ENCODE measurements at places on chromosomes 11 and 22.

GRCh38 chr11:68581439-68581838 is 102.9 kb upstream of the GAL start:
- no peak for DNase-seq

GRCh38 chr22:42696331-42696967 is 24.2 kb downstream of the A4GALT start:
- DNase-seq: no peak

- no peak for DNase-seq
These were observed 25.2 kb downstream of the TSPAN32 start for GRCh38 chr11:2327032-2327431.

- no peak for DNase-seq
These were observed 209.0 kb downstream of the RAB38 start for GRCh38 chr11:87966216-87966615.

- no peak for DNase-seq
These were observed 19.5 kb downstream of the TXN2 start for GRCh38 chr22:36461665-36462649.

DNA sequence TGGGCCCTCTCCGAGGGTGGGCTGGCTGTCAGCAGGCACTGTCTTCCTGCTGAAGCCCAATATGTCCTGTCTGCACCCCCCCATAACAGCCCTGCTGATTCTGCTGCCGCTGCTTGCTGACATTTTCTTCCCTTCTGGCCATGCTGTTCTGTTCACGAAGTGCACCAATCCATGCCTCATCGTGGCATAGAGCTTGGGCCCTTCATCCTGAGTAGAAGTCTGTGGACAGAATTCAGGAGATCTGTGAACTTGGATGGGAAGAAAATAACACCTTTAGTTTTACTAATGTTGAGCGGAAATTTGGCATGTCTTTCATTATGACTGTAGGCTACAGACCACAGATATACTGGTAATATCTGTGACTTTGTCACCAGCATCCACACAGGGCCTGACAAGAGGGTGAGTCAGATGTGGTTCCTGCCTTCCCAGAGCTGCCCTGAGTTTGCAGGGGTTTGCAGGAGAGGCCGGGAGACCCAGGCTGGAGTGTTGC is 14.1 kb upstream of the KIAA0930 start:
- no peak for DNase-seq

GRCh38 chr11:30586251-30587144 is at the start of gene MPPED2:
Gene MPPED2 (minus strand): TSS chr11:30586353. CDS start chr11:30580373, 5,980 bp downstream.
- peak; percentile 63 for DNase-seq

DNA sequence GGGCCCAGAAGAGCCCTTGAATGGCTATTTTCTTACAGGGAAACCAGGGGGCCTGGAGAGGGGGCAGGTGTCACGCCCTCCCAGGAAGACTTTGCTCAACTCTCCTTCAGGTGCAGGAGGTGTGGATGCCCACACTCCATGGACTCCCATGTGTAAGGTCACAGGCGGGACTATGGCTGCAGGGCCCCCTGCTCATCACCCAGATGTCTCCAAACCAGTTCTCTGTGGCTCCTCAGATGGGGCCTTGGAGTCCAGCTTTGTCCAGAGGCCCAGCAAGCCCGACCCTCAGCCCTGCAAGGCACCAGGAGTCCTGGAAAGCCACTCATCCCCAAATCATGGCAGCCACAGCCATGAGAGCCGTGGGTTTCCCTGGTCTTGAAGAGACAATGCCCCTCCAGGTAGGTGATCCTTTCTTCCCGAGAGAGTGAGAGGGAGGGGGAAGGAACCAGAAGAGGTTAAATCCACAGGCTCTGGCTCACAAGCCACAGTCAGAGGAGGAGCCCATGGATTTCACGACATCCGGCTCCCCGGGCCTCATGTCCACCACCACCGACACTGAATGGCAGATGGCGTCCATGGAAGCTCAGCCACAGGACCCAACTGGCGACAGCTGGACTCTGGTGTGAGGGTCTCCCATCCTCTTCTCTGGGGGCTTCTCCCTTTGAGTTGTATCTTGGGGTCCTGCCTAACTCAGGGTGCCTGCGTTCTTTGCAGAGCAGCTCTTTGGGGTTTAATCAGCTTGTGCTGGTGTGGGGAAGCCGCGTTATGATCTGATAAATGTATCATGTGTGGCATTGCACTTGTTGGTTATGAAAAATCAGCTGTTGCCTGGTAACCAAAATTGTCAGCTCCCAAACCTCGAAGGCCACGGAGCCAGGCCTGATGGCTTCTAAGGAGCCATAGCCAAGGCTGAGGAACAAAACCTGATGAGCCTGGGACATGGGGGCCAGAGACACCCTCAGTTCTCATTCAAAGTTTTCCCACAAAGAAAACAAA is 620.4 kb downstream of the BRD1 start:
- no peak for DNase-seq

DNA sequence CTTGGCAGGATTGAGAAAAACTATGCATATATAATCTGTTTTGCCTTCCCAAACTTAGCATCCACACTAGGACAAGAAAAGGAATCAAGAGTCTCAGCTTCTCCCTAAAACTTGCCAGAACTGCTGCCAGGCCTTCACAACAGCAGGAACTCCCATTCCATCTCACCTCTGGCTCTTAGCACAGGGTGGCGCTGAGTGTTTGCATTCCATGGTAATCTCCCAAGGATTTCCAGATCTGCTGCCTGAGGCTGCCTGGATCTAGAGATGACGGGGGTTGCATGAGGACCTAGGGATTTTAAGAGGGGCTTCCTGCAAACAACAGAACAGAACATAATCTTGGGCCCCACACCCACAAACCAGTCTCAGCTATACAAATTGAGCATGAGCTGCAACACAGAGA is 87.1 kb upstream of the OPCML start:
- DNase-seq: no peak

- DNase-seq: no peak
These were observed 229.7 kb downstream of the CEP164 start for GRCh38 chr11:117557361-117557760.

DNA sequence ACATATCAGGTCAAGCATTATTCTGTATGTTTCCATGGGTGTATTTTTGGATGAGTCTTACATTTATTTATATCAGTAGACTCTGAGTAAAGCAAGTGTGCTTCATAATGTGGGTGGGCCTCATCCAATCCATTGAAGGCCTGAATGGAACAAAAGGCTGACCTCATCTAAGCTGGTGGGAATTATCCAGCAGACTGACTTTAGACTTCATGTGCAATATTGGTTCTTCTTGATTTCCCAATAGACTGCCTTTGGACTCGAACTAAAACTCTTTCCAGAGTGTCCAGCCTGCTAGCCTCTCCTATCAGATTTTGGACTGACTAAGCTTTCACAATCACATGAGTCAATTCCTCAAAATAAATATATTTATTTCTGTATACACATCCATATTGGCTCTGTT is 116.2 kb downstream of the KIF18A start:
- DNase-seq: no peak

GRCh38 chr11:86629045-86629706 is 43.2 kb downstream of the ME3 start:
- no peak for DNase-seq

GRCh38 chr11:4626207-4627099 is 10.8 kb upstream of the OR51D1 start:
- peak; percentile 61 for DNase-seq

- DNase-seq: no peak
These were observed 244.3 kb downstream of the BRD1 start for GRCh38 chr22:49583341-49583740.

DNA sequence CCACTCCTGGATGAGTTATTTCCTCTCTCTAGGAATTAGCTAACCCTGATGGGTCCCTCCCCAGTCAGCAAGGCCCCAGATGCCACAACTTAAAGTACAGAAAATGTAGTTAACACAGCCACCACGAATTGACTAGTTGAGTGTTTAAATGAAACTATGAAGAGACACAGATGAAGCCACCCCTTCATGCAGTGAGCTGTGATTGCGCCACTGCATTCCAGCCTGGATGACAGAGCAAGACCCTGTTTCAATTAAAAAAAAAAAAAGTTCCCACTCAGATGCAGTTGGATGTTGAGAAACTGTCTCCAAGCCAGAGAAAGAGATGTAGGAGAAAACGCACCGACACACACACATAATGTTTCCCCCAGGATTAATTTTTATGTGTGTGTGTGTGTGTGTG is 53.3 kb downstream of the SCN3B start:
- no peak for DNase-seq

- no peak for DNase-seq
These were observed 533.1 kb upstream of the TENM4 start for GRCh38 chr11:79973721-79974617.

GRCh38 chr22:49321477-49322055 is 506.1 kb downstream of the BRD1 start:
- DNase-seq: no peak

GRCh38 chr11:107696140-107696539 is 15.7 kb downstream of the SLN start:
- no peak for DNase-seq

DNA sequence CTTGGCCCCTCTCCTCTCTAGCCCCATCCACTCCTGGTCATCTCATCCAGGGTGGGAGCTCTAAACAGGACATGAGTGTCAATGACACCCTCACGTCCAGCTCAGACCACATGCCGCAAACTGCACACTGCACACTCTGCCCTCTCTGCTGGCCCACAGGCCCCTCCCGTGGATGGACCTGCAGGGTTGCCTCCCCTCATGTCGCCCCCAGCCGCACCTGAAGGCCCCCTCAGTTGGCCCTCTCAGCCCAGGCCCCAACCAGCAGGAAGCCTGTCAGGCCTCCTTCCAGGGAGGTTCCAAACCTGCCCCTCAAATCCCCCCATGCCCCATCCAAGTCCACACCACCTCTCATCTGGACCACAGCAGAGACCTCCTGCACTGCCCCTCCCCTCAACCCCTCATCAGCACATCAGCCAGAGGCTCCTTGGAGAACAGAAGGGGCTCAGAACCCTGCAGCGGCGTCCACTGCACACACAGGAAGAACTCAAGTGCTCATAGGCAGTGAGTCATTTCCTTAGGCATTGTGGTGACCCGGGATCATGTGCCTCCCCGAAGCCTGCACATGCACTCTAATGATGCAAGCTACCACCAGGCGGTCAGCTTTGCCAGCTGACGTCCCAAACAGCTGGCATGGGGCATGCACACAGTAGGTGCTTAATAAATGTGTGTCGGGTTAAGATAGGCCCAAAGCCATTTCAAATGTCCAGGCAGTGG is 12.9 kb upstream of the CDKN1C start:
- peak; percentile 89 for DNase-seq

DNA sequence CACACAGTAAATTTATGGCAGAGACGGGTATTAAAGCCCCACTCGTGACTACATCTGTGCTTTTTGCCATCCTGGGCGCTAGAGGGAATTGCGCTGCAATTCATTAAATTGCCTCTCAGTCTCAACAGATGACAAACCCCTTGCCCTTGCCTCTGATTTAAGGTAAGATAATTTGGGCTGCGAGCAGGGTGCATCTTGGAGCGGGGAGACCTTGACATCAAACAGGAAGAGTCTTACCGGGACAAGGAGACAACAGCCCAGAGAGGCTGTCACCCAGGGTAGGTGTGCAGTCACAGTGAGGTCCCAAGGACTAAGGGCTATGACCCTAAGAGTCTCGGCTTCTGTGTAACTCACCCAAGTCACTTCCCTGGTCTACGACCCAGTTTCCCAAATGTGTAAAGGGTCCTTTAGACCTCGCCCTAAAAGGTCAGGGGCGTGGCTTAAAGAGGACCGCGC is 449 bp upstream of the TOM1 start:
- peak; percentile 53 for DNase-seq

DNA sequence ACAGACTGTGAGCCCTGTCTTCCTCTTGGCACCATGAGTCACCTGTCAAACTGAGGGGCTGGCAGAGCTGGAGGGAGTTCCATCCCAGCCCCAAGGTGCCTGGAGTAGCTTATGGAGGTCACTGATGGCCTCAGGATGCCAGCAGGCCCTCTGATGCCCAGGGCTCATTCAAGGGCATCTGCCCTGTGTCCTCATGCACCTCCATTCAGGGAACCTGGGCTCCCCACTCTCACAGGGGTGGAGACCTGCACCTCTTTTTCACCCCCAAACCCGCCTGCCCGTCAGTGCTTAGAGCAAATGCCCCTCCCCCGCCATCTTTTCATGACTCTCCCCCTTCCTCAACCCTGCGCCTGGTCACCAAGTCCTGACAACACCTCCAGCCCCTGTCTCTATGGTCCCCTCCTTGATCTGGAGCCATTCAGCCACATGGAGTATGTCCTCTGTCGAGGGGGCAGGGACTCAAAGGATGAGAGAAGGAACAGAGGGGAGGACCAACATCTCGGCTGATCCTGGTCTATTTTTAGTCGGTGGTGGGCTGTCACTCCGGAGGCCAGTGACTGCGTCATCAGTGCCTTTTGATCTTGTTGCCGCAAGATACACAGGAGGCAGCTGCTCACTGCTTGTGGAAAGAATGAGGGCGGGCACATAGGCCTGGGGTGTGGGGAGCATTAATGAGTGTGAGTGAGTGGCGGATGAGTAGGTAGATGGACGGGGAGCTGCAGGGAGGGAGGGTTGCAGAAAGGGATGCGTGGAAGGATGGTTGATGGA is 72.2 kb downstream of the CDKN1C start:
- no peak for DNase-seq

DNA sequence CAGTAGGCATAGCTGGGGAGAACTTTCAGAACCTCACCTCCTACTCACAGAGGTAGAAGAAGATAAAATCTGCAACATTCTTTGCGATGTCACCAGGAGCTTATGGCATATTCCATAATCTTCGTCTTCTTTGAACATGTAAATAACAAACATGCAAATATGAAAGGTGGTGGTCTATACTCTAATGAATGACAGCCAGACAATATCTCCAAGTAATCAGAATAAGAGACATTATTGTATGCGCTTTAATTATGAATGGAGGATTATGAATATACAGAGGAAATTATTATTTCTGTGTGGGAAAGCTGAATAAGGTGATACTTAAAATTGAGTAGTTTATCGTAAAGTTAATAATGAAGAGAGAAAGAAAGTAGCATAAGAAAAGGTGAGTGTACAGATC is at the start of gene OR52B4:
Gene OR52B4, minus strand, starts transcription at position 101 of the 400 bp plus-strand sequence. Its CDS starts 91 bp downstream, at position 10.
- no peak for DNase-seq

DNA sequence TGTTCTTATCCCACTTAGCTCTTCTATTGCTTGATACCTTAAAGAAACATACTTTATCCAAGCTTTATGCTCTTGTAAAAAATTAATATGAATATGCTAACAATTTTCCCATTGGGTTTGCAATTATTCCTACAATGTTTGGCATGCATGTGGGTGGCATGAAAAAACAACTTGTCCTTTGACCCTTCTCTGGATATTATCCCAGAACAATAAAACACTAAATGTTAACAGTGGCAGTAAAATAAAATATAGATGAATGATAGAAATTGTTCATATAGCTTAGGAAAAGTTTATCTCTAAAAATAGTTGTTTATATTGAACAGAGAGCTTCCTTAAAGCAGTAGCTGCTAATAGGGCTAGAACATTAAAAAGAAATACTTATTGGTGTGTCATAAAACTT is 860.5 kb upstream of the LRRC4C start:
- DNase-seq: no peak

DNA sequence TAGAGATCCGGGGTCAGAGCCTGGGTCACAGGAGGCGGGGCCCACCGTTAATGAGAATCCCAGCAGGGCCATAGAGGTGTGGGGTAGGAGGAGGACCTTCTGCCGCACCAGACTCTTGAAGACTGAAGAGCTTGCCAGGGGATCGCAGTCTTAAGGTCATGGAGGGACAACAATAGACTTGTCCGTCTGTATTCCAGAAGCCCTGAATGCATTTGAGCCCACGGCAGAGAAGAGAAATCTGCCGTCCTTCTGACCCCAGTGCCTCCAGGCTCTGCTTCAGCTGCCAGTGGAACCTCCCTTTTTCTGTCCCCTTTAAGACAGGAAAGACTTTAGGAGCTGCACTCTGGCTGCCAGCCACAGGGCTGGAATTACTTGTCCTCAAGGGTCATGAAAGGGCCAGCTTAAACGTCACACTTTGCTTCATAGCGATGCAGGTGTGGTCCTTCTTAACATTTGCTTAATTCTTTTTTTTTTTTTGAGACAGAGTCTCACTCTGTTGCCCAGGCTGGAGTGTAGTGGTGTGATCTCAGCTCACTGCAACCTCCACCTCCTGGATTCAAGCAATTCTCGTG is 15.5 kb upstream of the ST3GAL4 start:
- DNase-seq: no peak
